Dermis lymphatic vessel endothelial cell (primary cell): ENCODE measurements at places on chromosomes 13 and 19. TPM values are rescaled to one million over a fixed set of nuclear protein-coding genes. Genes with fewer than 3 reads are reported as not detected.

Gene ACP7
- total RNA-seq, result under 0.01 TPM in 1 of 2 replicates, not detected in the other

Gene C19orf38
- total RNA-seq, result 0.11 TPM in 1 of 2 replicates, not detected in the other

Gene SIGLEC10
- not detected in 2 replicates for total RNA-seq

Gene MEIOSIN
- not detected in 2 replicates for total RNA-seq

Gene SLC8A2
- total RNA-seq, result not detected in 2 replicates

Gene SLC25A41
- total RNA-seq, result not detected in 2 replicates

Gene C2CD4C
- total RNA-seq, result 2.9 and 10.2 TPM in 2 replicates

Gene FUT3
- total RNA-seq, result not detected in 2 replicates

Gene VAV1
- under 0.01 TPM in 1 of 2 replicates, not detected in the other for total RNA-seq

Gene C19orf81
- total RNA-seq, result not detected in 2 replicates

Gene SELENOV
- total RNA-seq, result not detected in 2 replicates

Gene CDX2
- not detected in 2 replicates for total RNA-seq

Gene FXYD3
- total RNA-seq, result not detected in 2 replicates

Gene ZNF135
- 0.33 and 0.34 TPM in 2 replicates for total RNA-seq

Gene ITGBL1
- 10.7 and 16.3 TPM in 2 replicates for total RNA-seq

Gene B3GNT8
- total RNA-seq, result 2.7 and 3.5 TPM in 2 replicates

Gene CARD8
- 62.0 and 103 TPM in 2 replicates for total RNA-seq

Gene NFIX
- total RNA-seq, result 10.7 and 21.7 TPM in 2 replicates
